ENCODE measurements at places on chromosomes 7 and 10. TPM values are rescaled to one million over a fixed set of nuclear protein-coding genes. Genes with fewer than 3 reads are reported as not detected.

The AKR1C3 gene
- total RNA-seq, result not detected

The LIPN gene
- not detected for total RNA-seq

The TM9SF3 gene
- total RNA-seq, result 97.8 TPM

The CHRM2 gene
- total RNA-seq, result not detected

The ANLN gene
- total RNA-seq, result 40.3 TPM

The RARRES2 gene
- total RNA-seq, result not detected

The OPALIN gene
- not detected for total RNA-seq

The NXPH1 gene
- not detected for total RNA-seq

The PRLHR gene
- total RNA-seq, result not detected

The SPDYE2 gene
- total RNA-seq, result 0.23 TPM

The HABP2 gene
- total RNA-seq, result not detected

All from activated CD8-positive, alpha-beta memory T cell treated with anti-CD3 and anti-CD28 coated beads for 36 hours (primary cell).